Smooth muscle cell of the coronary artery (primary cell): ENCODE measurements at places on chromosomes 12 and 14. TPM values are rescaled to one million over a fixed set of nuclear protein-coding genes. Genes with fewer than 3 reads are reported as not detected.

The TAS2R9 gene
- not detected in 2 replicates for total RNA-seq

The LRFN5 gene
- 0.30 and 0.70 TPM in 2 replicates for total RNA-seq

The APPL2 gene
- 23.2 and 59.1 TPM in 2 replicates for total RNA-seq

The FAM181A gene
- not detected in 2 replicates for total RNA-seq

The PTCSC3 gene
- total RNA-seq = not detected in 2 replicates

The MANSC4 gene
- not detected in 2 replicates for total RNA-seq

The OVCH1 gene
- 0.70 TPM in 1 of 2 replicates, not detected in the other for total RNA-seq

The NCKAP5L gene
- total RNA-seq = 11.7 and 13.3 TPM in 2 replicates

The RHOJ gene
- 10.5 and 41.2 TPM in 2 replicates for total RNA-seq

The ELK3 gene
- 2.9 and 10.8 TPM in 2 replicates for total RNA-seq

The OTOGL gene
- 0.08 and 0.12 TPM in 2 replicates for total RNA-seq

The CACNA2D4 gene
- 0.47 TPM in 1 of 2 replicates, not detected in the other for total RNA-seq

The MOAP1 gene
- total RNA-seq = 8.4 and 15.9 TPM in 2 replicates

The TMEM229B gene
- total RNA-seq = 0.15 and 1.9 TPM in 2 replicates

The OLR1 gene
- total RNA-seq = not detected in 2 replicates

The TPPP2 gene
- total RNA-seq = not detected in 2 replicates

The HOXC11 gene
- total RNA-seq = not detected in 2 replicates

The TROAP gene
- total RNA-seq = 0.12 and 6.1 TPM in 2 replicates

The ISM2 gene
- total RNA-seq = under 0.01 TPM in 1 of 2 replicates, not detected in the other

The STON2 gene
- 0.23 and 50.7 TPM in 2 replicates for total RNA-seq

The PMCH gene
- total RNA-seq = 0.38 TPM in 1 of 2 replicates, not detected in the other

The TSFM gene
- 6.7 and 16.8 TPM in 2 replicates for total RNA-seq

The RDH16 gene
- under 0.01 and 0.08 TPM in 2 replicates for total RNA-seq

The KRT74 gene
- not detected in 2 replicates for total RNA-seq

The OR9K2 gene
- total RNA-seq = not detected in 2 replicates

The DGKA gene
- 34.4 and 52.2 TPM in 2 replicates for total RNA-seq

The PTPN21 gene
- total RNA-seq = 6.8 and 8.0 TPM in 2 replicates

The FAM90A1 gene
- total RNA-seq = 0.35 TPM in 1 of 2 replicates, not detected in the other

The SOX5 gene
- total RNA-seq = 0.15 and 0.59 TPM in 2 replicates

The CLEC14A gene
- total RNA-seq = 0.15 and 0.47 TPM in 2 replicates

The PPP1CC gene
- 45.6 and 71.3 TPM in 2 replicates for total RNA-seq

The HOXC12 gene
- total RNA-seq = not detected in 2 replicates

The SYT1 gene
- 0.70 and 22.9 TPM in 2 replicates for total RNA-seq

The FOXG1 gene
- under 0.01 TPM in 1 of 2 replicates, not detected in the other for total RNA-seq

The LRRK2 gene
- 1.7 and 9.2 TPM in 2 replicates for total RNA-seq

The CEP128 gene
- 1.6 and 2.2 TPM in 2 replicates for total RNA-seq

The ASCL1 gene
- total RNA-seq = not detected in 2 replicates

The NXPH4 gene
- 0.59 and 3.8 TPM in 2 replicates for total RNA-seq

The PLBD1 gene
- 0.38 and 1.1 TPM in 2 replicates for total RNA-seq

The ITGB7 gene
- total RNA-seq = 0.15 and 0.47 TPM in 2 replicates

The VSIG10 gene
- 11.6 and 16.0 TPM in 2 replicates for total RNA-seq

The ZNF385A gene
- total RNA-seq = 0.35 and 1.1 TPM in 2 replicates

The OR4E2 gene
- total RNA-seq = not detected in 2 replicates

The PTGER2 gene
- total RNA-seq = 0.60 and 1.3 TPM in 2 replicates

The ZBTB1 gene
- 23.3 and 28.3 TPM in 2 replicates for total RNA-seq

The ZNF891 gene
- 0.53 and 0.94 TPM in 2 replicates for total RNA-seq

The TMPRSS12 gene
- total RNA-seq = not detected in 2 replicates

The SALL2 gene
- 2.0 and 2.9 TPM in 2 replicates for total RNA-seq

The ALG10 gene
- total RNA-seq = 4.9 and 6.3 TPM in 2 replicates

The PIK3C2G gene
- total RNA-seq = not detected in 2 replicates

The C12orf50 gene
- 0.12 TPM in 1 of 2 replicates, not detected in the other for total RNA-seq

The C3AR1 gene
- under 0.01 and 0.30 TPM in 2 replicates for total RNA-seq
